AG08396 (cell line): ENCODE measurements at places on chromosomes 2 and 18.

GRCh38 chr18:75168619-75169018, 40.3 kb downstream of the PTGR3 start:
- DNase-seq, result no peak

DNA sequence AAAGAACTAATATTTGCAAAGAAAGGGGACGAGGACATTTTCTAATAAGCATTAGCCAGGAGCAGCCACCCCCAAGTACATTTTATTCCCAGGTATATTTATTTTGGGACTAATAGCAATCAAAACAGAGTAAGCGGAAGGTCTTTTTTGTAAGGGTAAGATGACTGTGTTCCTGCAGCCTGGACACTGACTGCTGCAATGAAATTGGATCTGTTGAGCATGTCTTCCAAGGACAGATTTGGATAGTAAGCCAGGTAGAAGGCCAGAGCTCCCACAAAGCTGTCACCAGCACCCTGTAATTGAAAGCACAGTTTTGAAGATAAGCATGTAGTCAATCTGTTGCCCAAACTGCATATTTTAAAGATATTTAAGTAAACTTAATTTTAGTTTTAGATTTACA, 10.0 kb downstream of the MRPL33 start:
- DNase-seq, result no peak

GRCh38 chr18:35610724-35611123, 29.2 kb downstream of the GALNT1 start:
- DNase-seq, result no peak

- DNase-seq, result no peak
Observed at GRCh38 chr2:7436096-7436906, 519.1 kb downstream of the RNF144A start.

DNA sequence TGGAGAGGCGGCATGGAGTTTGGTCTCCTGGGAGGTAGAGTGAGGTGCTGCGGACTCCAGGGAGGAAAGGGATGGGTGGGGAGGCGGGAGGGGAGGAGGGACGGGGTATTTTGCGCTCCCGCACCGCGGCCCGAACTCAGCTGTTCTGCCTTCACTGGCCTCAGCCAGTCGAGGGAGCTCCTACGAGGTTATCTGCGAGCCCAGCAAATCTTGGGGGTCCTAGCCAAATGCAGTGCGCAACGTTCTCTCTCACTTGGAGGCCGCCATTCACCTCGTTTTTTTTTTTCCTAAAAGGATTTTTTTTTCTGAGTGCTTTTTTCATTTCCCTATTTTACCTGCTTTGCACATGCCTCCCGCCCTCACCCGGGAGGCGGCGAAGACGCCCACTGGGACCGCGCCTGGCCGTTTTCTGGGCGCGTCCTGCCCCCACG, 877 bp upstream of the BCL2L11 start:
- no peak for DNase-seq

GRCh38 chr18:55400590-55401541, 187.1 kb downstream of the TCF4 start:
- no peak for DNase-seq

GRCh38 chr2:124652099-124652498, 627.0 kb downstream of the CNTNAP5 start:
- DNase-seq, result no peak

- DNase-seq, result no peak
Observed at GRCh38 chr2:205107810-205108209, 562.5 kb downstream of the PARD3B start.

- DNase-seq, result no peak
Observed at GRCh38 chr2:75667884-75668283, 21.3 kb downstream of the MRPL19 start.

- no peak for DNase-seq
Observed at GRCh38 chr2:222862909-222863544, 2.2 kb downstream of the ACSL3 start.

DNA sequence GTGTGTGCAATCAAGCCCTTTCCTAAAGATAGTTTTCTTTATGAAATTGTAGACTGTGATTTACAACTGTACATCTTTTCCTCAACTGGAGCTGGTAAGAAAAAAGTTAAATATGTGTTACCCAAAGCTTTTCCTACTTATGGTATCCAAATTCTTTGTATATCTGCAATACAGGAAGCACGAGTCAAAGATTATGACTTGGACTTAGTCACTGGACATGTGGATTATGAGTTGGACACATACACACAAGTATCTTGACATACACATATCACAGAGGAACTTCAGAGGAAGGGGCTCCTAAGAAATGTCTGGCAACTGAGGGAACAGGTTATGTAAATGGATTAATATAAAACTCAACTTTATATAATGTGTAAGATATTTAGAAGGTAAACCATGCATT, 35.2 kb downstream of the PRELID3A start:
- DNase-seq, result peak; percentile 29

- no peak for DNase-seq
Observed at GRCh38 chr2:168002021-168002553, 245.3 kb downstream of the STK39 start.

- DNase-seq, result no peak
Observed at GRCh38 chr2:85704800-85705679, 10.9 kb downstream of the GNLY start.

DNA sequence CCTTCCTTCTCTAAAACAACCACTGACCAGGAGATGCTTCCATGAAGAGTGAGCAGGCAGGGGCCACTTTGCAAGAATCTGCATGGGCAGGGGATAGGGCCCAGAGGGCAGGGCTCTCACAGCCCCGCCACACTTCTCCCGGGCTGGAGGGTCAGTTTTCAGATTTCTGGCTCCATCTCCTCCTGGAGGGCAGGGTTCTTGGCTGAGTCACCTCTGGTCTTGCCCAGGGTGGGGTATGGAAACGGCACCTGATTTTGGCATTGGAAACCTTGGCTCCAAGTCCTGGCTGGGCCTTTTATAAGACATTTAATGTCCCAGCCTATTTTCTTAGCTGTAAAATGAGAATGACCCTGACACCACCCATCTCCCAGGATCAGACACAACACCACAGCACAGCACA, 27.6 kb upstream of the ASPRV1 start:
- no peak for DNase-seq

GRCh38 chr2:54726940-54727339, 3.5 kb downstream of the EML6 start:
- no peak for DNase-seq
